NCI-H1930 (cell line): ENCODE measurements at places on chromosomes 7 and 10.

DNA sequence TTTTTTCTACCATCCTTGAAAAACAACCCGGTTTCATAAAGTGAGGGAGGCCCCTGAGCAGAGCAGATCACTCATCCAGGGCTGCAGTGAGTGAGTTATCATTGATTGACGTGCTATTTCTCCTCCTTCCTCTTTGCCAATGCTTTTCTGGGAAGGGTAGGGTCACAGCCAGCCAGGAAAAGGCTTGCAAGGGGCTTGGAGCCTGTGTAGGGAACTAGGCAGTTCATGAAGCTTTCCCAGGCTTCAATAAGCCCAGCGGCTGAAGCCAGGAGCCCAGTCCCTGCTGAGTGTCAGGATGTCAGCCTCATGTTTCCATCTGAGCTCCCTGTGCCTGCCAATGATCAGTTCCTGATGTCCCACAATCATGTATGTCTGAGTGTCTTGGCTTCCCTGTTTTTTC, 584.7 kb downstream of the GALNT17 start:
- no peak for DNase-seq

GRCh38 chr7:139541600-139542307, 18.3 kb downstream of the CLEC2L start:
- DNase-seq: no peak

DNA sequence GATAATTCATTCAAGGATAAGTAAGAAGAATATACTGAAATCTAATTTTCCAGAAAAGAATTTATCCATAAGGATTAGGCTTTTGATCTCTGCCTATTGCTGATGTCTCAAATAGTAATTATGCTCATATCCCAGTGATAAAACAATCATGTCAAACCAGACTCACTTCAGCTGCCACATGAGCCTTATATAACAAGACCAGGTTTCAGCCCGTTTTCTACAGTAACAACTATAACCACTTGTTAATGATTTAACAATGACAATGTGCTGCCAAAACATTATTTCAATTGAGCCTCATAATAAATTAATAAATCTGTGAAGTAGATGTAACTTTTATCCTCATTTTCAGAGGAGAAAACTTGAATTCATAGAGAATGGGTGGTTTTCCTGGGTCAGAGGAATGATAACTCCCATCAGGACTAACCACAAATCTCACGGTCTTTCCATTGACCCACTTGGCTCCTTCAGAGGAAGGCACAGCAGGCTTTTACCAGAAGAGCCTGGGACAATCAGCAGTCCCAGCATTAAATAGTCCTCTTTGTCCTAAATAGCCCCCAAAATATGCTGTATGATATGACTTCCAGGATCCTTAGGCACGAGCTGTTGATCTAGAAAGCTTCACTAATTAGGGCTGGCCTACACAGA, 42.5 kb upstream of the SLIT1 start:
- DNase-seq: no peak

GRCh38 chr10:71473671-71474599, 77.2 kb downstream of the CDH23 start:
- no peak for DNase-seq

- no peak for DNase-seq
Measured at GRCh38 chr7:135965602-135966001, 11.6 kb downstream of the MTPN start.

GRCh38 chr10:103186128-103186527, 6.9 kb downstream of the NT5C2 start:
- no peak for DNase-seq

GRCh38 chr7:82449910-82450309, 6.3 kb upstream of the CACNA2D1 start:
- DNase-seq: no peak

GRCh38 chr10:14945108-14945507, 8.8 kb downstream of the DCLRE1C start:
- no peak for DNase-seq

GRCh38 chr10:47022311-47023131, 111.3 kb downstream of the PTPN20 start:
- no peak for DNase-seq

GRCh38 chr7:28700790-28701203, 257.3 kb downstream of the TRIL start:
- DNase-seq: no peak

- no peak for DNase-seq
Measured at GRCh38 chr7:28208506-28208905, 27.9 kb upstream of the JAZF1 start.

DNA sequence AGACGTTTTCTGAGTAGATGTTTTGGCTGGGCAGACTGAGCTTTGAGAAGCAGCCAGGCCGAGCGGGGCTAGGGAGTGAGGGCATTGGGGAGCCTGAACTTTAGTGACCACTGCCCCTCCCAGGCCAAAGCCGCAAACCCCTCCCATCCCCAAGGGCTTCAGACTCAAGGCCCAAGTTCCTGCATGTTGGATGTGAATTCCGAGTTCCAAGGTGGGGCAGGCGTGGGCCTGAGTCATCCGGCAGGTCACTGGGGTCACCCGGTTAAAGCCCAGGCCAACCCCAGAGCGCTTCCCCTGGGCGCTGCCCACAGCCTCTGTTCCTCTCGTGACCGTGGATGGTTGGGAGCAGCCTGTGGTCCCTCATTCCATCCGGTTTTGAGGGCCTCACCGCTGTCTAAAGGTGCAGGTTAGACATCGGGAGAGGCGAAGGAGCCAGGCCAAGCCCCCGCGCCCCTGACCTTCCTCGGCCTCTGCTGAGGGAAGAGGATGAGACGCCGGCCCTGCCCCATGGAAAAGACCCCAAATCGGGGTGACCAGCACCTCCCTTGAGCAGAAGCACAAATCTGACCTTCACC, 6.9 kb upstream of the PDGFA start:
- no peak for DNase-seq

DNA sequence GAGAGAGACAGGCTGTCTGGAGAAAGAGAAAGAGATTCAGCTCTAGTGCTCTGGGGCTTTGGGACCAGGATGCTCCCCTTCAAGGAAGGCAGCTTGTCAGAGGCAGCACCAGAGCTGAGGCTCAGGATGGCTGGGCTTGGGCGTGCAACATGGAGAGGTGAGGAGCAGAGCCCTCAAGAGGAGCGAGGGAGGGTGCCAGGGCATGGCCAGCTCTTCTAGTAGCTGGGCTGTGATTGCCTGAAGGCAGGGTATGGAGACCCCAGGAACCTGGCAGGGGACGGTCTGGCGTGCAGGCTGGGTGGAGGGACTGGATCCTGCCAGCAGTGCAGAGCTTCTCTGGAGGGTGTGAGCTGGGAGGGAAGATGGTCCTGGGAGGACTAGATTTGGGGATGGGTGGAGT, 40.2 kb downstream of the ANTXRL start:
- no peak for DNase-seq

DNA sequence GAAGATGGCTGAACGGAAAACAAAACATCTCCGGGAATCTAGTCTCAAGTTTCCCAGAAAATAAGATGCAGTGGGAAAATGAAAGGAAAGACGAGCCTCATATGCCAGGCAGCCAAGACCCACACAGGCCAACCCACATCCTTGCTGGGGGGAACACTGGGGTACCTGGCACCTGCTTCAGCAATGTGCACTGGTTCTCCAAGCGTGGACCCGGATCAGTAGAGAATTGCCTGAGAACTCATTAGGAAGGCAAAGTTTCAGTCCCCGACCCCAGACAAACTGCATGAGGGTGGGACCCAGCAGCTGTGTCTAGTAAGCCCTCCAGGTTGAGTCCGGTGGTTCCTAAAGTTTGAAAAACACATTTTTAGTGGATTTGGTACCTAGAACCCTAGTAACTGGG, 18.4 kb downstream of the FAM53B start:
- DNase-seq: no peak

GRCh38 chr10:103451091-103451813, 918 bp downstream of the CALHM2 start:
- DNase-seq: no peak

GRCh38 chr10:125482108-125482507, 200.9 kb downstream of the TEX36 start:
- DNase-seq: no peak

GRCh38 chr10:13865758-13866491, 279.2 kb downstream of the PRPF18 start:
- DNase-seq: no peak

DNA sequence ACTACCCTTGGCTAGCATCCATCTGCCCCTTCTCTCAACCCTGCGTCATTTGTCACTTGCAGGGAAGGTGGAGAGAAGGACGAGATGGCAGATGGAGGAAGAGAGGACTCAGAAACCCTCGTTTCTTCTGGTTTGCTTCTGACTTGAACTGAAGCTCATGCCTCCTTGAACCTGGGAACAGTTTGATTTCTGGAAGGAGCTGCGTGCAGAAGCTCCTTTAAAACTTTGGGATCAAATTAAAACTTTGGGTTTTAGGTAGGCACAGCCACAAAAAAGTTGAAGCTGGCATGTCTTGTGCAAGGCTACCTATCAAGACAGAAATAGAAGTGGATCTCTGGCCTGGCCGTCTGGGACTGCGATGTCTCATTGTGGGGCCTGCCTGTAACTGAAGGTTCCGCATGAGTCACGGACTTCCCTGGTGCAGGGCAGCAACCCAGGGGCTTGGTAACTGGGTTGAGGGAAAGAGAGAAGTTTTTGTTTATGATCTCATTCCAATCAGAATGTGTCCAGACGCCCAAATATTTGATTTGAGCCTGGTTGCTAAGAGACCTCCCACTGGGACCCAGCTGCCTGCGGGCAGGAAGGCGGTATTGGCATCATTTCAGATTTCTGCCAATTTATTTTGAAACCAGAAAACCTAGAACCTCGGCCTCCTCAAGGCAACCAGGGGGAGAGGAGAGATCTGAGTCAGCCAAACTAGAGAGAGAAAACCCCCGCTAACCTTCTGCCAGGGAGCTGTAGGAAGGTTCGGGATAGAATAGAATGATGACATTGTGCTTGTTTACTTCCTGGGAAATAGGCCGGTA, 15.8 kb upstream of the CAMK1D start:
- DNase-seq: no peak

- no peak for DNase-seq
Measured at GRCh38 chr7:85927226-85927625, 716.5 kb upstream of the GRM3 start.

DNA sequence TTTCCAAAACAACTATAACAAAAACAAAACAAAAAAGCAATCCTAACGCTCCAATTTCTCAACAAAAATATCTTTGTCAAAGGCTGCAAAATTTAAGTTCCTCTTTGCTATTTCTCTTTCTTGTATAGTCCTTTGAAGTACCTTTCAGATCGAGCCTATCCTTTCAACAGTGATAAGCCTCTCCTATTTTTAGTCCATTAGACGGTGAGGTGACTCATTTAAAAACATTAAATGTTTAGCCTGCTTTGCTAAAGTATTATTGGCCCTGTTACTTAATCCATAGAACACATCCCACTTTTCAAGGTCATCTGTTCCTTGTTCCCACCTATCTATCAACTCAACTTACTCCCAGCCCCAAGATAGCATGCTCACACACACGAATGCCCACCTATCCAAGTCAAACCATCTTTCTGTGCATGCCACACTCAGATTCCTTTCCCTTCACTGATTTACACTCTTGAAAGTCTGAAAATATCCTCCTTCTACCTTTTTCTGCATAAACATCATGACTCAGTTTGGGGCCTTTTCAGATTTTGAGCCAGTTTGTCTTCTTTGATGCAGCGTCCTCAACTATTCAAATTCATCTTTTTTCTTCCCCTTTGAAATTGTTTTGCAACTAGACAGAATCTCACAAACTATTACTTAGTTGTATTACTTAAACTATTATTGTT, 224.9 kb upstream of the TMEM229A start:
- no peak for DNase-seq

GRCh38 chr7:131103997-131104396, 223.7 kb upstream of the MKLN1 start:
- no peak for DNase-seq

DNA sequence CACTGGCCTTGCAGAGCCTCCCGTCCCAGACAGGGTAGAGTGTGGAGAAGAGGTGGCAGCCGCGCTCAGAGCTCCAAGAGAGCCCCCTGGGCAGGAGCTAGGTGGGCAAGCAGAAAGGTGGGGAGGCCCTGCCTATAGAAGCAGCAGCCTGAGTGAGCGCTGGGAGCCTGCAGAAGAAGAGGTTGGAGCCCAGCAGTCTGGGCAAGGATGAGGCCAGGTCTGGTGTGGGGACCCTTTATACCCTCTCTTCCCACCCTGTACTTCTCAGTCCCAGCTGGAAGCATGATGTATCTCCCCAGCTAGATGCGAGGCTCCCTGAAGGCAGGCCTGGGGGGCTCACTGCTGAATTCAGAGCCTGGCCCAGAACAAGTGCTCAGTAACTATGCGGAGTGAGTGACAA, 44.5 kb upstream of the ZMIZ1 start:
- no peak for DNase-seq

GRCh38 chr7:83476511-83477050, 172.4 kb downstream of the SEMA3E start:
- DNase-seq: no peak

DNA sequence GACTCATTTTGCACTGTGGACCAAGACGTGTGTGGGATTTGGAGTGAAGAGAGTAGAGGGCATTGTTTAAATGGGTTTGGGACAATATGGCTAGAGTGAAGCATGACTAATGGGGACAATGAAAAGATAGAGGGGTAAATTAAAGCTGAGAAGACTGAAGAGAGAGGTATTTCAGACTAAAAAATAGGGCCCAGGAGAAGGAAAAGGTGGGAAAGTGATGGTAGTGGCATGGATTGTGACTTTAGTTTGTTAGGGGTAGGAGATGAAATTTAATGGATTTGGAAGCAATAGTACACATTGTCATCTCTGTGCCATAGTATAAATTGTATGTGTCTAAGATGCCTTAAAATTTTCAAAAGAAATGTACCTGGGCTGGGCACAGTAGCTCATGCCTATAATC, 18.2 kb downstream of the CDK1 start:
- no peak for DNase-seq

GRCh38 chr7:44530990-44531389, 10.1 kb downstream of the NPC1L1 start:
- DNase-seq: no peak

DNA sequence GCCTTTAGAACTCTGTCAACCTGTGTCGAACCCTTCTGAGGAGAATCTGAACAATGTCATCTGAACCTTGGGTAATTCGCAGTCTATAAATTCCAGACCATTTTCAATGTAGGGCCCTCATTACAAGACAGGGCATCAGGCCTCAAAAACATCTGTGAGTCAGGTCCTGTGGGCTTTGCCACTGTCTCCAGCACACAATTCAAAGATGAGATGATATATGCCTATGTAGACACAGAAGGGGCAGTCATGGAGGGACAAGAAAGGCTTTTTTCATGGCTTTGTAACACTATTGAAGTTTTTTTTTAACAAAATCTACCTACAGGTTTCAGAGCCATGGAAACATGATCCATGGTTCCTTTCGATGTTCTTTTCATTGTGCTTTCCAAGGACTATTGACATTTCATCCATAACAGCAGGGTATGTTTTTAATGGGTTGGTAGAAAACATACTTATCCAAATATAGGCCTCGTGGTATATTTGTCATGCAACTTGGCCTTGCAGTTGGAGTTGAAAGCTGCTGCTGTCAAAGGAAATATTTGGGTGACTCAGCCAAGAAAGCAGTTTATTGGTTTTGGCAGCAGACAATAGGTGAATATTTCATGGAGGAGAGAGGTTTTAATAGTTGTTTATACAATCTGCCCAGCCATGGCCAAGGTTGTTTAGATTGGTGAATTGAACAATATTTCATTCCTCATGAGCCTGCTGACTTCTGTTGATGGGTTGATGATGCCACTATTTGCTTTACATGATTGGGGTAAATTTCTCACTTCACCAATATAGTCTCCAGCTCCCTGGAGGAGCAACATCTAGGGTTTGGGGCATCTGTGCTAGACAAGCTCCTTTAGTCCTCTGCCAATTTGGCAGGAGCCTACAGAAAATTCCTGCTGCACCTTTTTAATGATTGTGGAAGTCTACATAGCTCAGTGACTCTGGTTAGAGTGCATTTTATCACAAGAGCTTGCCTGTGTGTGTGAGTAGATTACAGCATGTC, 158.4 kb upstream of the TMEM72 start:
- no peak for DNase-seq
